Activated gamma-delta T cell treated with anti-CD3 and anti-CD28 coated beads, Interleukin-2, amount 50 U/mL, for 16 hours (primary cell): ENCODE measurements at places on chromosomes 7 and 10.

DNA sequence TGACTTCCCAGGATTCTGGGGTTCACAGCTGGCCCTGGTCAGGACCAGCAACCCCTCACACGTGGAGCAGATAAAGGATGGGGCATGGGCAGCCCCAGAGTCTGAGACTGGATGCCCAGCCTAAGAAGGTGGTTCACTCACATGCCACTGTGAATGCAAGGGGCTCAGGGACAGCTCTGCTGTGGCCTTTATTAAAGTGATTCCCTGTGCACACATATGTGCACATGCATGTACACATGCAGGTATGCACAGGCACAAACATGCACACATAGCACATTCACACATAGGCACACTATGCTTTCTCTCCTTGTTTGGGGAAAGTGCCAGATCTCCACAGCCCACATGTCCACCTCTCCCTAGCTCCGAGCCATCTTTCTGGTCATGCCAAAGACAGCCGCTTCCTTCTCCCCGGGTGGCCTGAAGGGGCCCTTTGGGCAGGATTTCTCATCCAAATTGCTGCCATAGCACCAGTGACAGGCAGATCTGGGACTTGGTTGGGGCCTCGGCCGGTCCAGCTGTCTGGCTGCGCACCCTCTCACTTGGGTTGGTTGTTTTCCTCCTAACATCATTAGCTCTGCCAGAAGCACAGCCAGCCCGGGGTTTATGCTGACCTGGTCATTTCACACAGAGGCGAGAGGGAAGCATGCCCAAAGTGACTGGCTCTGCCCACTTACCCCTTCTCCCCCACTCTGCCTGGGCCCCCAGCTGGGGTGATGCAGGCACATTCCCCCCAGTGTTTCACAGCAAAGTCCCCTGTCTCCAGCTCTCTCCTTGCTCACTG, 1.4 kb downstream of the GCK start:
- no peak for DNase-seq

- DNase-seq, result no peak
Measured at GRCh38 chr7:117993377-117994003, 120.2 kb upstream of the CTTNBP2 start.

DNA sequence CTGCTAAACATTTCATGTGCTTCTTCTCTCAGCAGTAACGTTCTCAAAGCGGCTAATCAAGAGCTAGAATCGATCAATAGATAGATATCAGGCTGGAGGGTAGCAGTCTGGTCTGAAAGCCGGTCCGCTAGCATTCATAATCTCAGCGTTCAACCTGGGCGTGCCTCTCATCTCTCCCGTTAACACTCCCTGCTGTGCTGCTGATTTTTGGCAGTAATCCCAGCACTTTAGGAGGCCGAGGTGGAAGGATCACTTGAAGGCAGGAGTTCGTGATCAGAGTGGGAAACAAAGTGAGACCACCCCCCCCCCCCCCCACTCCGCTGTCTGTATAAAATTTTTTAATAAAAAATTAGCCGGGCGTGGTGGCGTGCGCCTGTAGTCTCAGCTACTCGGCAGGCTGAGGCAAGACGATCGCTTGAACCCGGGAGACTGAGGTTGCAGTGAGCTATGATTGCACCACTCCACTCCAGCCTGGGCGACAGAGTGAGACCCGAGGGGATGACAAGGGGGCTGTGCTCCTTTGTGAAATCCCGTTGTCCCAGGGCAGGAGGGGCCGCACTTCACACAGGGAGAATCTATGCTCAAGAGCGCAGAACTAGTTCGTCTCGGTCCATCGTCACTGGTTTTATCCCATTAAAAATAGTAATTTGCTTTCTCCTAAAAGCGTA, 624 bp upstream of the CEP55 start:
- DNase-seq, result no peak

- DNase-seq, result no peak
Measured at GRCh38 chr10:32054094-32054493, 2.1 kb downstream of the KIF5B start.

DNA sequence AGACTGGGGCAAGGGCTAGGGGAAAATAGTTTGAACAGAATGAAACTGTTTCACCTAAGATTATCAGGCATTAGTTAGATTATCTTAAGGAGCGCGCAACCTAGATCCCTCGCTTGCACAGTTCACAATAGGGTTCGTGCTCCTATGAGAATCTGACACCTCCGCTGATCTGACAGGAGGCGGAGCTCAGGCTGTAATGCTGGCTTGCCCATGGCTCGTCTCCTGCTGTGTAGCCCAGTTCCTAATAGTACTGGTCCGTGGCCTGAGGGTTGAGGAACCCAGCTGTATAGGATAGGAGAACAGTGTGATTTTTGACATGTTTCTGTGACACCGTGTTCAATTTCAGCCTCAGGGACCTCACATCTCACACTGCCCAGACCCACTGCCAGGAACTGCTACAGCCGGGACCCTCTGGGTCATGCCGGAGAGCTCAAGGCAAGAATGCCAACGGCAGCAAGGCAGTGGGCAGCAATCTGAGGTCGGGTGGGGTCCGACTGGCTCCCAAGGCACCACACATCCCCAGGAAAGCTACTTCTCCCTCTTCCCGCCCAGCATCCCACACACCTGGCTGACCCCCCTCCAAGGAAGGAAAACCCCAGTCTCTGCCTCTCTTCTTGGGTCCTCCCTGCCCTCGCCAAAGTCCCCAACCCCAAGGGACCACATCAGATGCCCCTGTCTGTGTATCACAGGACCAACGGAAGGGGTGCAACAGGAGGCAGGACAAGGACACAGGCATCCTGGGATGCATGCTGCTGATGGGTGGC, 31.7 kb downstream of the CAMK2B start:
- DNase-seq, result no peak

DNA sequence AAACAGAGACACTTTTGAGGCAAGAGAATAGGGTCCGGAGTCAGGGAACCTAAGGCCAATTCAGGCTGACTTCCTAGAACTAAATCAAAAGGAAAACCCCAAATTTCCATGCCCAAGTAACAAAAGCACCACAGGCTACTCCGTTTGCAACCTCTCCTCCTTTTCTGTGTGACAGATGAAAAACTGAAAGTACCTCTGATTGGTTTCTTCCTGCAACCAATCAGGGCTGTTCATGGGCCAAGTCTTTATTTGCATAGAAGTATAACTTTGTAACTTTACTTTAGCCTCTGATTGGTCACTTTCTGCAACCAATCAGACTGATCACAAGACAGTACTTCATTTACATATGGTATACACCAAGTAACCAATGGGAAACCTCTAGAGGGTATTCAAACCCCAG, 239.9 kb upstream of the KCND2 start:
- no peak for DNase-seq

GRCh38 chr7:55550010-55550663, 22.2 kb downstream of the VOPP1 start:
- DNase-seq, result no peak

DNA sequence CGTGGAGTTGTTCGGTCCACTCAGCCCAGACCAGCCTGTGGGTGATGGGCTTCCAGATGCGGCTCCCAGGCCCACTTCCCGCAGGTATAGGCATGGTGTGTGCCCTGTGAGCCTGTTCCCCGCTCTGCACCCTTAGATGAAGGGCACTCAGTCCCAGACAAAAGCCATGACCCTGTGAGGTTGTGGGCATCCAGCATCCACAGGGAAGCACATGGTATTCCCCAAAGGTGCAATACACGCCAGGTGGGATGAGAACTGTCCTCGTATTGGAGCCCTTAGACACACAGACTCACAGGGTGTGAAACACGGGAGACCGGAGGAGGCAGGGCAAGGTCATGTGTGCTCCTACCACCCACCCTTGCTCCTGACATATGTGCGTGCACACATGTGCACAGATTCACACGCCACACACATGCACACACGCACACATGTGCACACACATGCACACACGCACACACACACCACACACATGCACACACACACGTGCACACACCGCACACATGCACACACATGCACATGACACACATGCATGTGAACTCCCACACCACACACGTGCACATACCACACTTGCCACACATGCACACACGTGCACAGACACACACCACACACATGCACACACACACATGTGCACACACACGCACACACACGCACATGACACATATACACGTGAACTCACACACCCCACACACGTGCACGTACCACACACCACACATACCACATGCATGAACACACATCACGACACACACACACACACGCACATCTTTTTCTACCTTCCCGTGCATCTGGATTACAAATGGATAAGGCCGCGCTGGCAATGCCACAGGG, 319.4 kb downstream of the WDR37 start:
- DNase-seq, result no peak

GRCh38 chr10:43846968-43847367, 198.3 kb upstream of the ZNF32 start:
- DNase-seq, result no peak

- DNase-seq, result no peak
Measured at GRCh38 chr10:63491588-63492316, 26.0 kb upstream of the JMJD1C start.
